A549 treated with RU486 at 1 μM for 4 hours (cell line): ENCODE measurements at places on chromosomes 12 and 14. TPM values are rescaled to one million over a fixed set of nuclear protein-coding genes. Genes with fewer than 3 reads are reported as not detected.

DAZAP2 gene
- total RNA-seq: 321 to 367 TPM (median 346 TPM) in 5 replicates

P2RX4 gene
- total RNA-seq: 17.1 to 24.6 TPM (median 20.8 TPM) in 5 replicates

DEGS2 gene
- total RNA-seq: 0.95 to 1.7 TPM (median 1.3 TPM) in 5 replicates

RHEBL1 gene
- 4.9 to 6.1 TPM (median 5.7 TPM) in 5 replicates for total RNA-seq

TBX5 gene
- total RNA-seq: not detected in 5 replicates

POLE2 gene
- 8.3 to 15.6 TPM (median 13.8 TPM) in 5 replicates for total RNA-seq

SMIM41 gene
- total RNA-seq: not detected in 5 replicates

POC1B gene
- total RNA-seq: 9.9 to 14.6 TPM (median 13.3 TPM) in 5 replicates

PLXNC1 gene
- total RNA-seq: 0.02 to 0.12 TPM (median 0.08 TPM) in 4 of 5 replicates, not detected in the other

ACVR1B gene
- total RNA-seq: 14.1 to 17.9 TPM (median 16.7 TPM) in 5 replicates

ENDOU gene
- not detected in 5 replicates for total RNA-seq

ADAM21 gene
- total RNA-seq: 0.07 TPM in 1 of 5 replicates, not detected in the others

IAPP gene
- not detected in 5 replicates for total RNA-seq

CLECL1 gene
- not detected in 5 replicates for total RNA-seq

IL26 gene
- total RNA-seq: not detected in 5 replicates

FAM181A gene
- not detected in 5 replicates for total RNA-seq

LRTM2 gene
- not detected in 5 replicates for total RNA-seq
